ENCODE measurements at places on chromosomes 1 and 21. TPM values are rescaled to one million over a fixed set of nuclear protein-coding genes. Genes with fewer than 3 reads are reported as not detected.

HENMT1 gene
- total RNA-seq, result 1.5 TPM

GRCh38 chr1:209926045-209926444 is 12.0 kb upstream of the SYT14 start:
- H3K27me3 ChIP-seq, result no peaks in the 10 kb centered on the region
- H3K4me3 ChIP-seq, result no peak overlapping the region
- DNase-seq, result no peak
- H3K4me1 ChIP-seq, result no peaks in the 10 kb centered on the region
- no peaks in the 10 kb centered on the region for H3K36me3 ChIP-seq

GOLT1A gene
- not detected for total RNA-seq

ATP6V1G3 gene
- not detected for total RNA-seq

GRCh38 chr1:68994096-68994495 is 497.2 kb upstream of the DEPDC1 start:
- H3K27ac ChIP-seq, result no peak overlapping the region
- H3K4me3 ChIP-seq, result no peak overlapping the region
- no peak for DNase-seq
- H3K36me3 ChIP-seq, result no peaks in the 10 kb centered on the region

DNA sequence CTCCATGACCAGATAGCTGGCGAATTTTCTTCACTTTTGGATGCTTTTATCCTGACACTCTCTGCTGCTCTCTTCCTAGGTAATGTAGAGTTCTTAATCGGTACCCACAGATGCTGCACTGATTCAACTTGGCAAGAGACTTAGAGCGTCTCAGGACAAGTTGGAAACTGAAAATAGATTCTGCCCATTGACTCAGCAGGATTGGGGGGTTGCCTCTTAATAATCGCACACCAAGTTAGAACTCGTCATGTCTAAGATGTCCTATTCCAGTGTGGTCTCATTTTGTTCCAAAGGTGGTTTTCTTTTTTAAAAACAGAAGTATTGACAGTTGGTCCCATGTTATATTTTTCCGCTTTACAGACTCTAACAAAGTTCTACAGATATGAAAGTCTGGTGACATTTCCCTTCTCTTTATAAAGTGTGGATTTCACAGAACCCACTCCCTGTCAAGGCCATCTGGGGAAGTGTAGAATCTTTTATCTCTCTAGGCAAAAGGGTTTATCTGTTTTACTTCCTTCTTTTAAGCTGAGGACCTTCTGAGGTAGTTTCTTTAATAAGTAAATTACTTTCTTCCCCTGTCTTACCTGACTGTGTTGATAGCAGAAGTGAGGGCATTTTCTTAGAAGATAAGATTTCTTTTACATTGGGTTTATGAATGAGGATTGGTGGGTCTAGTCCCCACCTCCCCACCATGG is 12.1 kb upstream of the DIPK1A start:
- no peak overlapping the region for H3K4me3 ChIP-seq
- H3K27ac ChIP-seq, result peak overlapping the region; percentile 61
- H3K4me1 ChIP-seq, result peaks cover 19% of the 10 kb centered on the region
- no peaks in the 10 kb centered on the region for H3K36me3 ChIP-seq
- no peaks in the 10 kb centered on the region for H3K27me3 ChIP-seq

GRCh38 chr1:36034692-36035091 is 49.2 kb upstream of the TEKT2 start:
- H3K4me3 ChIP-seq, result no peak overlapping the region
- no peaks in the 10 kb centered on the region for H3K4me1 ChIP-seq
- no peaks in the 10 kb centered on the region for H3K27me3 ChIP-seq
- peaks cover 5% of the 10 kb centered on the region for H3K36me3 ChIP-seq

TDRD5 gene
- not detected for total RNA-seq

- peaks cover 27% of the 10 kb centered on the region for H3K36me3 ChIP-seq
- H3K27me3 ChIP-seq, result peaks cover 2% of the 10 kb centered on the region
- peak overlapping the region; percentile 18 for H3K4me3 ChIP-seq
- H3K4me1 ChIP-seq, result peaks cover 4% of the 10 kb centered on the region
Observed at GRCh38 chr1:109624201-109625010, 4.8 kb downstream of the AMPD2 start.

DNA sequence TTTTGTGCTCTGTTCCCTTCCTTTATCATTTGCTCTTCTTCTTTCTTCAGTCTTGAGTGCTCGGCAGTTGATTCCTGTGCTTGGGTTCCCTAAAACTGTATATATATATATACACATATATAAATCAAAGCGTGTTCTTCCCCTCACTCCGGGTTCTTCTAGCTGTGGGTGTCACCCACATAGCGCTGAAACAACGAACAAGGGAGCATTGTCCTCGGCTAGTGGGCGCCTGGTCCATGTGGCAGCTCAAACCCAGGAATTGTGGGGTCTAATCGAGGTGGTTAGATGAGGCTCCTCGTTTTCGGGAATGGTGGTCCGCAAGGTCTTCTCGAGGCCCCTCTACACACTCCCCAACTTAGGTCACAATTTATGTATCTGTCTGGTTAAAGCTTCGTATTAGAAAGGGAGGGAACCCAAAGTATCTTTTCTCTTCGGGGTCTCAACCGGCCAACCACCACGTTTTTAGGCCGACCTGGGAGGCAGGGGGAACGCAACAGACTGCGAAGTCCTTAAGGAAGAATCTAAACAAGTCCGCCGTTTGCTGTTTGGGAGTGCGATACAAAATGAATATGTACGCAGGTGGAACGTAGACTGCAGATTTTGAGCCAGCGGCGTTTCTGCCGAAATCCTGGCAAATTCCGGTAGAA is 504 bp upstream of the SDHC start:
- H3K27me3 ChIP-seq, result no peaks in the 10 kb centered on the region
- DNase-seq, result no peak
- H3K4me3 ChIP-seq, result peak overlapping the region; percentile 89
- H3K4me1 ChIP-seq, result peaks cover 23% of the 10 kb centered on the region
- H3K36me3 ChIP-seq, result no peaks in the 10 kb centered on the region
- H3K27ac ChIP-seq, result peak overlapping the region; percentile 96

DNA sequence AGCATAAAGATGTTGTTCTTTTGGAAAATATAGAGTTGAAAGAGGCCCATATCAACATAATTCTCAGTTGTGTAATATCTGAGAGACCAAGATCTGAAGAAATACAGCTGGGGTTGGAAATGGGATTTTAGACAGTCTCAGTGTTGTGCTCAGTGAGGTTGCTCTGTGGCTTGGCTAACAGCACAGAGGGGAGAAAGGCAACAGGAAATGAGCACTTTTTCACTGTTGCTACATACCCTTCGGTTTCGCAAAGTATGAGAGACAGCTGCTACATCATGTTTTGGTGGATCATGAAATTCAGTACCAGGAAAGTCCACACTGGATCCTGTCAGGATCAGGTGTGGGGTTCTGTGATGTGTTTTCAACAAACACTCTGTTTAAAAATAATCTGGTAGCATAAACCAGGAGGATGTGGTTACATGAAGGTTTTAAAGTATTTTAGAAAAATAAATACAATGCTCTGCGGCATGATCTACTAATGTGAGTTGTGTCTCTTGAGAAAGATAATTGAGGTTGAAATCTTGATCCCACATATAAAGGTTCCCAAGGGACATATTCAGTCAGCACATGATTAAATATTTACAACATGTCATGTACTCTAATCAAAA is 7.0 kb upstream of the GPR88 start:
- peak; percentile 25 for DNase-seq
- H3K36me3 ChIP-seq, result no peaks in the 10 kb centered on the region
- H3K4me3 ChIP-seq, result no peak overlapping the region

MATN1 gene
- not detected for total RNA-seq

NUP210L gene
- total RNA-seq, result 3.0 TPM

- H3K4me3 ChIP-seq, result no peak overlapping the region
- H3K27me3 ChIP-seq, result no peaks in the 10 kb centered on the region
- no peak for DNase-seq
- no peak overlapping the region for H3K27ac ChIP-seq
Observed at GRCh38 chr1:192550922-192551534, 24.5 kb upstream of the RGS1 start.

GRCh38 chr21:40704141-40704540 is 142.8 kb downstream of the DSCAM start:
- no peak overlapping the region for H3K4me3 ChIP-seq
- no peak for DNase-seq
- H3K27ac ChIP-seq, result no peak overlapping the region
- H3K27me3 ChIP-seq, result no peaks in the 10 kb centered on the region

GRCh38 chr1:82230667-82231066 is 429.9 kb downstream of the ADGRL2 start:
- no peak for DNase-seq
- no peak overlapping the region for H3K27ac ChIP-seq
- H3K36me3 ChIP-seq, result no peaks in the 10 kb centered on the region
- H3K4me3 ChIP-seq, result no peak overlapping the region
- H3K4me1 ChIP-seq, result no peaks in the 10 kb centered on the region
- no peaks in the 10 kb centered on the region for H3K27me3 ChIP-seq

DNA sequence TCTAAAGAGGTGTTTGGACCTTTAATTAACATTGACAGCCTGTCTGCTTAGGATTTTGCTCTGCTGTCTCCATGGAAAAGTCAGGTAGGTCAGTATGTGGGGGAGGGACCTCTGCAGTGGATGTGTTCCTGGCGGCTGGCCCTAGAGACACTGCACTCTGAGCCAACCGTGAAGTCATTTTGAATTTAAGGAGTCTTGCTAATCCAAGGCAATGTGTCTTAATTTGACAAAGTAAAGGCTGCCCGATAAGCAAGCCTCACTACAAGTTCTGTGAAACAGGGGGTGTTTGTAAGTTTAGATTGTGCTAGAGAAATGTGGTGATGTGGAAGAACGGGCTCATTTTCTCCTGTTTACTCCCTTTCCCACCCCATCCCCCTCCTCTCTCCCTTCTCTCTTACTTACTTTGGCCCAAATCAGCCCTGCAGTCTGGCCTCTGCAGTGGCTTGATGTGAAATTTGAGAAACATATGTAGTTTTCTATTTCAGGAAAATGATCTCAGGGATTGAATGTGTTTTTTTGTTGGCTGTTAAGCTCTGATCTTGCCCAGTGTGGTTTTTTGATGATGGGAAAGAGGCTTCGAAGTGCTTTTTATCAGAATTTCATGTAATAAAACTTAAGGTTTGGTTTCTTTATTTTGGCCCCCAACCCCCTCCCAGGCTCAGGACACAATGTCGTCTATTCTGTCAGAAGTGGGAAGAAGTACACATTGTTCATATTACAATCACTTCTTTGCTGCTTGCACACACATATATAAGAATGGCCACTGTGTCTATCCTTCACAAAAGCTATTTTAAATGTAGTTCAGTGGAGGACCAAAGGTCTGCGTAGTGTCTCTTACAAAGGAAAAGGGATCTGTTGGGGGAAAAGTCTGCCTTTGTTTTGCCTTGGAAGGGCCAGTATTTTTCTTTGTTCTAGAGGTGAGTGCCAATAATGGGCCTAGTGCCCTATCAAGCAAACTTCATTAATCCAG is 96.6 kb downstream of the FGGY start:
- H3K4me1 ChIP-seq, result peaks cover 69% of the 10 kb centered on the region
- H3K4me3 ChIP-seq, result peak overlapping the region; percentile 49
- peak overlapping the region; percentile 93 for H3K27ac ChIP-seq
- H3K27me3 ChIP-seq, result no peaks in the 10 kb centered on the region
- H3K36me3 ChIP-seq, result no peaks in the 10 kb centered on the region
- peak; percentile 77 for DNase-seq

DNA sequence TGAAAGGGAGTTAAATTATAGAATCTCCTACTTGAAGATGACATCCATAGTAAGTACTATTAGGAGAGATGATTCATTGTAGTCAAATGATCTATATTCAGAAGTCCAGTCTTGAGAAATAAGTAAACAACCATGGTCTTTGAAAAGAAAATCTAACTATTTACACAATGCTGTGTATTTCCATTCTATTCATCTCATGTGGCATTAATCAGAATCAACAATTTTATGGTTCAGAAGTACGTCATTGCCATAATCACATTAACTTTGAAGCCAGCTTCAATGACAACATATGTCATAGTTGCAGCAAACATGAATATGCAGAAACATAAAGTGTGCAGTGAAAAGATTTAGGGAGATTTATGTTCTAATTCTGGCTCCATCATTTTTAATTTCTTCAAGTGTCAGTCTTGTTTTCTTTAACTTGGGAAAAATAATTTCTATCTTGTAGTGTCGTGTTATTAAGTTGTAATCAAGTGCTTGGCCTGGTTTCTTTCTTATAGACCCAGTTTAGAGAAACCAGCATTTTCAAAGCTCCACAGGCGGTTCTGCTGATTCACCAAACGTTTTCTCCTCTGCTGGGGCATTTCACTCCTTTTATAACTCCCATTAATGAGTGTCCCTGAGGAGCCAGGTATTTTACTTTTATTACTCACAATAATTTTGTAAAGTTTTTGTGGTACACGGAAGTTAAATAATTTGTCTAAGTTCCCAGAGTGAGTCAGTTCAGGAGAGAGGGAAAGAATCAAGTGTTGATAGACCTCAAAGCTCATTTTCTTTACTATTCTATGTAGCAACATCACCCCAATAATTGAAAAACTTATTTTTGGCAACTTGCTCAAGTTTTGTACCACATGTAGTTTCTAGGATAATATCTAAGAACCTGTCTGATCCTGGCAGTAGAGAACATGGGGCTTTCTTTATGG is 35.9 kb upstream of the PTGS2 start:
- H3K4me1 ChIP-seq, result no peaks in the 10 kb centered on the region
- no peaks in the 10 kb centered on the region for H3K27me3 ChIP-seq
- no peaks in the 10 kb centered on the region for H3K36me3 ChIP-seq
- no peak for DNase-seq

DNA sequence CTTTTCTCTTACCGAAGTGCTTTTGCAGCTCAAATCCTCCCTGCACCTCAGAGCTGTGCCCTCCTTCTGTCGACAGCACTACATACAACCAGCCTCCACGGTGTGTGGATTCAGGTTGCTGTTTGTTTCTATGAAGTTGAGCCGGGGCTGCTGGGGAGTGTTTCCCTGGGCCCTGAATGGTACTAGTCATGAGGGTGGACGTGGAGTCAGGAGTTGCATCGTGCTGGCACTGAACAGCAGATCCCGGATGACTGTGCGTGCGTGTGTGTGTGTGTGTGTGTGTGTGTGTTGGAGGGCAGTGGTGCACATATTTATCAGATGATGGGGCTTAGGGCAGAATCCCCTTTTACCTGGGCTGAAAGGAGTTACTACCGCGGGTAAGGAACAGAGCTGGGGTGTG is 47.0 kb downstream of the ACTL8 start:
- H3K4me3 ChIP-seq, result no peak overlapping the region
- peaks cover 3% of the 10 kb centered on the region for H3K27me3 ChIP-seq
- H3K36me3 ChIP-seq, result no peaks in the 10 kb centered on the region
- no peak overlapping the region for H3K27ac ChIP-seq
- no peaks in the 10 kb centered on the region for H3K4me1 ChIP-seq

HCRTR1 gene
- total RNA-seq, result 0.18 TPM

GRCh38 chr1:204889681-204890383 is 19.2 kb downstream of the NFASC start:
- DNase-seq, result no peak
- H3K27me3 ChIP-seq, result no peaks in the 10 kb centered on the region
- no peaks in the 10 kb centered on the region for H3K36me3 ChIP-seq
- H3K27ac ChIP-seq, result no peak overlapping the region
- no peak overlapping the region for H3K4me3 ChIP-seq

CASP9 gene
- total RNA-seq, result 8.9 TPM

- H3K4me1 ChIP-seq, result no peaks in the 10 kb centered on the region
- no peaks in the 10 kb centered on the region for H3K36me3 ChIP-seq
- no peak overlapping the region for H3K27ac ChIP-seq
- no peaks in the 10 kb centered on the region for H3K27me3 ChIP-seq
Observed at GRCh38 chr1:230898748-230899147, 30.4 kb upstream of the C1orf198 start.

- H3K27ac ChIP-seq, result no peak overlapping the region
- H3K36me3 ChIP-seq, result no peaks in the 10 kb centered on the region
- no peak overlapping the region for H3K4me3 ChIP-seq
- H3K27me3 ChIP-seq, result no peaks in the 10 kb centered on the region
- no peak for DNase-seq
Observed at GRCh38 chr1:95562230-95562629, 328.2 kb downstream of the RWDD3 start.

SLC1A7 gene
- total RNA-seq, result 0.36 TPM

Data from psoas muscle (tissue), 8 donors.